ENCODE measurements at places on chromosomes 5 and 9.

DNA sequence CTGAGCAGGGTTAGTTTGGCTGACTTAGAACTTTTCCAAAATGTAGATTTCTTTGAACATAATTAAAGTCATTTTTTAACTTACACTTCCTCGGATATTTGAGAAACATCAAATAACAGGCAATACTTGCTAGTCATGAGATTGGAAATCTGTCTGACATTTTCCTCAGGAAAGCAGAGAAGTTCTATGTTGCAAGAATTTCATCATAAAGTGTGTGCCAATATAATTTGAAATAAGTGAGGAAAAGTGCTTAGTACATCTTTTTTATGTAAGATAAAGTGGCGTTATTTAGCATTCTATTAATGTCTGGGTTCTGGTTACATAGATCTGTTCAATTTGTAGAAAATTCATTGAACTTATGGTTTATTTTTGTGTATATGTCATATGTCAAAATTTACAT lies 48.7 kb upstream of the C5orf47 start:
- no peak for DNase-seq

- no peak for DNase-seq
These were observed 152.0 kb downstream of the DOCK8 start for GRCh38 chr9:366620-367019.

DNA sequence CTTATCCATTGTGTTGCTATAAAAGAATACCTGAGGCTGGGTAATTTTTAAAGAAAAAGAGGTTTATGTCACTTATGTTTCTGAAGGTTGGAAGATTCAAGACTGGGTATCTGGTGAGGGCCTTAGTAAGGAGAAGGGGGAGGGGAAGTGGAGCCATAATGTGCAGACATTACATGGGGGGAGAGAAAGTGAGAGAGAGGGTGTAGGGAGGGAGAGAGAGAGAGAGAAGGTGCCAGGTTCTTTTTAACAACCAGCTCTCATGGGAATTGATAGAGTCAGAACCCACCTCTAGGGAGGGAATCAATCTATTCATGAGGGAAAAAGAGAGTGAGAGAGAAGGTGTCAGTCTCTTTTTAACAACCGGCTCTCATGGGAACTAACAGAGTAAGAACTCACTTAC lies 29.5 kb downstream of the SPEF2 start:
- DNase-seq = no peak

DNA sequence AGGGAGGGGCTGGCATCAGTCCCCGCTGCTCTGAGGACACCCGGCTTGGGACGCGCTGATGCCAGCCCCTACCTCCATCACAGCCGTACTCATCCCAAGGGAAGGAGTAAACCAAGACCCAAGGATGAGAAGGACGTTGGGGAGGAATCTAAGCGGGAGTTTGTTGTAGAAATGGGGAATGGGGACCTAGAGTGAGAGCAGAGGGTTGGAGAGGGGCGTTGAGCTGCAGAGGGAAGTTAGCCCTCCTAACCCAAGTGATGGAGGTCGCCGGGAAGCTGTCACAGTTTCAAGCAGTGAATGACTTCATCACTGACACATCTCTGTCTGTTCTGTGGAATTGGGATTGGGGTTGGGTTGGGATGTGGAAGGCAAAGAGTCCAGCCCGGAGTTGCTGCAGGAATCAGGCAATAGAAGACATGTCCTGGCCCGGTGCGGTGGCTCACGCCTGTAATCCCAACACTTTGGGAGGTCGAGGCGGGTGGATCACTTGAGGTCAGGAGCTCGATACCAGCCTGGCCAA lies 759 bp upstream of the SUSD1 start:
- no peak for DNase-seq

GRCh38 chr5:50724262-50724661 lies 57.8 kb downstream of the PARP8 start:
- no peak for DNase-seq

- DNase-seq = no peak
These were observed 76.6 kb upstream of the SHB start for GRCh38 chr9:38145526-38146053.

DNA sequence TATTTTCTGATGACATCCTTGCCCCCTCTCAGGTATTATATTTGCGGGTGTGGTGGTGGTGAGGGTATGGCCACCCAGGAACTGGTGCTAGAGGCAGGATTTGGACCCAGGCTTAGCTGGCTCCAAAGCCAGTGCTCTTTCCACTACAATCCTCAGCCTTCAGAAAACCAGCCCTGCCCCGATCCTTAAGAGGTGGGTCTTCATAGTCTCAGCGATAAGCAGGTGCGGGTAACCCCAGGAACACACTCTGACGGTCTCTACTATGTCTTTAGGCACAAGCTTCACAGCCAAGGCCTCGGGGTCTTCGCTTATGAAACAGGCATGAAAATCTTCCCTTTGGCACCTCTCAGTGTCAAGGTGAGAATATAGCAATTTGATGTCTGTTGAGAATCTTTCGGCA lies 169.3 kb downstream of the FGF18 start:
- no peak for DNase-seq

- peak; percentile 11 for DNase-seq
These were observed 266.4 kb upstream of the IRX4 start for GRCh38 chr5:2149195-2149539.

- peak; percentile 18 for DNase-seq
These were observed 5.4 kb downstream of the ELL2 start for GRCh38 chr5:95956021-95956899.

- DNase-seq = no peak
These were observed 1326.8 kb downstream of the PTPRD start for GRCh38 chr9:9286001-9286400.

DNA sequence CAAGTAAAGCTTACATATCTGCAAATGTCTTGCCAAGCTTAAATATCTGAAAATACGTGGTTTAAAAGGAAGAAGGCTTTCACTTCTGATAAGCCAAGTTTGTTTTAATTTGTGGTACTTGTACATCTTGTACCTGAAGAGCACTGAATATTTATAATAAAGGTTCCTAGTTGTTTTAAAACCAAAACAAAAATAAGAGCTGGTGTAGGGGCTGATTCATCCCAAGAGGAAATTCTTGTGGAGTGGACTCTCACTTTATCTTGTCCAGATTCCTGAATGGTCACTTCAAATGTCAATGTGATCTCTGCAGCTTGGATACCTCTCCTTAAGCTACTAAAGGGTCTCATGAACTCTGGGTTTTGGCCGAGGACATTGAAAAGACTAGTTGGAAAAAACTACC lies 29.5 kb downstream of the MAMDC2 start:
- no peak for DNase-seq

- no peak for DNase-seq
These were observed 98.1 kb downstream of the JMY start for GRCh38 chr5:79333852-79334557.

- DNase-seq = peak; percentile 49
These were observed 10.9 kb downstream of the PTCH1 start for GRCh38 chr9:95505717-95506427.

DNA sequence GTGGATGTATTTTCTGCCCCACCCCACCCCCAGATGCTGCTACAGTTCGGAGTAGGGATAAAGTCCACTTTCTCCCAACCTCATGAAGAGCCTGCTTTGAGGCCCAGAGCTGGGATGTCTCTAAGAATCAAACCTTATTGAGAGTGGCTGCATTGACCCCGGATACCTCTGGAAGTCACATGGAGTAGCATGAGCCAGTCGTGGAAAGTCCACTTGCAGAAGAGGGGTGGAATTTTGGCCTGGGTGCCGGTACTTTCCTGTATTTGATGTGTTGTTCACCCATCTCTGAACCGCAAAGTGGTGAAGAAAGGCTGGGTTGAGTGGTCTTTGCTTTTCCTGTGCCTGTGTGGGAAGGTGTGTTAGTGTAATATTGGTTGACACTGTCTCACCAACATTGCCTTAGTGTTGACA lies 3.7 kb downstream of the OTULIN start:
- DNase-seq = peak; percentile 76
